Stimulated activated CD4-positive, alpha-beta T cell treated with anti-CD3 and anti-CD28 coated beads, Interleukin-1b, Interleukin-23, amount 100 ng/mL, for 4 hours (primary cell): ENCODE measurements at places on chromosomes 2 and 18.

DNA sequence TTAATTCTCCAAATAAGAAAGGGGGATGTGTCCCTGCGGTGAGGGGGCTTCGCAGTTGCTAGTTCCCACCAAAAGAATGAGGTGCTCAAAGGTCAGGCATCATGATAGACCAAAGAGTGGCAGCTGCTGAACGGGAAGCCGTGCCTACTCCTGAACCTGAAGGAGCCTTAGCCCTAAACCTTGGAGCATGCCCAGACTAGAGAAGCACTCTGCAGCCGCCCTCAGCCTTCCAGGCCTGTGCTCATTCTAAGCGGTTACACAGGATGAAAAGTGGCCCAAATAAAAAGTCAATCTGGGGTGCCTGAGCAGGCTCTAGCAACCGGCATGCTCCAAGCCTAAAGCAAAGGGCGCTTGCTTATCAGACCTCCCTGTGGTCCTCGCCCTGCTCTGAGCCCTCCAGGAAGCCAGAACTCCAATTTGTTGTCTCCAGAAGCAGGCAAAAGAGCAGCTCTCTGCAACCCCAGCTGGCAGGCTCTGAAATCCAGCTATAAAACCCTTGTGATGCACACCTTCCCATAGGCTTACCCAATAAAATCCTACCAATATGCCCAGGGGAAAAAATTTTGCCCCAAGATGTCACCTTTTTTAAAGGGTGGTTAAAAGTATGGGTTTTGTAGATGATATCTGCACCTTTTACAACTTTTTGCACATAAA, 17.5 kb downstream of the UXS1 start:
- DNase-seq: no peak

- DNase-seq: no peak
Measured at GRCh38 chr2:127086990-127087790, 19.8 kb downstream of the BIN1 start.

DNA sequence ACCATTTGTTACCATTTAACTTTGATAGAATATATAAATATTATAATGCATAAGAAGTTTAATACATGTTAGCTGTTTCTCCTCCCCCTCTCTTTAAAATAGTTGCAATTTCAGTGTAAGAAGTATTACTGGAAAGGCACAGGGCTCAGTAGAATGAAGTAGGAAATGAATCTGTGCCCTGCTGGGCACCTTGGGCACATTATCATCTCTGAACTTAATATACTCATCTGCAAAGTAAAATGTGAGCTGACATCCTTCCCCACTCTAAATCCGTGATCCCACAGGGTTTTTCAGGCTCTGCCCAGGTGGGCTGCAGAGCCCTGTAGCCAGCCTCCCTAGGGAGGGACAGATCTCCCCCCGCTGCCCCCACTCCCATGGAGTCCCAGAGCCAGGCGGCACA, 56.8 kb downstream of the DPP4 start:
- DNase-seq: no peak

GRCh38 chr2:129796225-129796624, 183.2 kb upstream of the RAB6C start:
- no peak for DNase-seq
